Right ventricle myocardium inferior (tissue), 1 donor: ENCODE measurements at places on chromosomes 16 and 17.

- DNase-seq, result no peak
These were observed 115.1 kb downstream of the HIC1 start for GRCh38 chr17:2170023-2170422.

- DNase-seq, result no peak
These were observed 36.0 kb upstream of the KLHDC4 start for GRCh38 chr16:87801679-87802259.

GRCh38 chr17:75249564-75249963 lies 11.8 kb downstream of the GGA3 start:
- no peak for DNase-seq

DNA sequence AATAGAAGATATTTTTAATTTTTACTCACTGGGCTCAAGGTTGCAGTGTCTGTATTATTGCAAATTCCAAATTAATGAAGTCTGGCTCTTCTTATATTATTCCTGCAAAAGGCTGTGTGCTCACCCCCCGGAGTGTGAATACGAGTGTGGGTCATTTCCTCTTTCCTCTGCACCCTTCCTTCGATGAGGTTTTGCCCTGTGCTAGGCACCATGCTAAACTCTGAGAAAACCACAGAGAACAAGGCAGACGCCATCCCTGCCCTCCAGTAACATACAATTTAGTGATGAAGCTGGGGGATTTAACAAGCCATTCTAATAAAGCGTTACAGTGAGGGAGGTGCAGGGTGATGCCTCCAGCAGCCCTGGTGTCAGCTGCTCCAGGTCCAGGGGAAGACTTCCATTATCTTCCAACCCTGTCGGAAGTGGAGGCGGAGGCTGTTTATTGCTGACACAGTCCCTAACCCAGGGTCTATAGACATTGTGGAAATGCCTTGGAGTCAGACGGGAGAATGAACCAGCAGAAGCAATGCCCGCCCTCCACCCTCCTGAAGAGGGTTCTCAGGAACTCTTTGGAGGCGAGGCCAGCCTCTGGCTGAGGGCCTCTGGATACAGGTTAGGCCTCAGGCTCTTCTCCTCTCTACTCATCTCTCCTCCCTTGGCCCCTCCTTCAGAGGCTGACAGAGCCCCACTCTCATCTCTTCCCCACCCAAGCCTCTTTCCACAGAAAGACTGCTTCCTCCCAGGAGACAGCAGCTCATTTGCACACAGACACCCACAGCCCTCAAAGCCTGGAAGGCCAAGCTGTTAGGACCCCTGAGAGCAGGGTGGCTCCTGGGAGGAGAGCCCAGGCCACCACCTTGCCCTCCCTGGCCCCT lies 2.0 kb upstream of the ACE start:
- DNase-seq, result no peak

DNA sequence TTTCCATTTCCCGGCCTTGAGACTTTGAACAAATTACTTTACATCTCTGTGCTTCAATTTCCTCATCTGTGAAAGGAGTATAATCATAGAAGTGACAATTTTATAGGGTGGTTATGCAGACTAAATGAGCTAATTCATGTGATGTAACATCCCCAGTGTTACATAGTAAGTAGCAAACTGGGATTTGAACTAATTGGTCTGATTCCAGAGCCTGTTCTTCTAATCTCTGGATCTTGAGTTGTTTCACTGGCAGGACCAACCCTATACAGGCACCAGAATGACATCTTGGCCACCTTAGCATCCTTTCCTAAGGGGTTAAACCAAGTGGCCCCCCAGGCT lies 77.7 kb downstream of the AATF start:
- DNase-seq, result no peak

- no peak for DNase-seq
These were observed 42.8 kb downstream of the USP22 start for GRCh38 chr17:20999841-21000532.
